ENCODE measurements at places on chromosomes 13 and 19.
A peak's percentile ranks its signal among the peaks of the same experiment; 100 is the strongest.

- DNase-seq = no peak
These were observed 539.8 kb upstream of the PCDH9 start for GRCh38 chr13:67769987-67770341.

DNA sequence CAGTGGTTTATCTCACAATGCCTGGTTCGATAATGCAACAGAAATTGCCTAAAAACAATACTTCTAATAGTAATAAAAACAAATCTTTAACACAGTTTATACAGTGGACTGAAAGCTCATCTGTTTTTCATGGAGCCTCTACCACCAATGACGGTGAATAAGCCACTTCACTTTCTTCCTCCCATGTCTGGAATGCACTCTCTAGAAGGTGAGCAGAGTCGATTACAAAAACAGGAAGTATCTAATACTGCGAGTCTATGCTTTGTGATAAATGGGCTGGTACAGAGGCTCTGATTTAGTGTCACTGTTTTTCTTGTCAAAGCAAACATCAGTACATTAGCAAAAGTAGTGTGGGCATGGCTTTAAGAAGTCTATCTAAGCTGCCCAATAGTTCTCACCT lies 1348.6 kb upstream of the SLC10A2 start:
- no peak for DNase-seq

- DNase-seq = no peak
These were observed 152.0 kb downstream of the NUFIP1 start for GRCh38 chr13:44837250-44837649.

- no peak for DNase-seq
These were observed 3.2 kb downstream of the ZNF699 start for GRCh38 chr19:9306443-9306842.

- DNase-seq = peak; percentile 32
These were observed 7.3 kb downstream of the PIAS4 start for GRCh38 chr19:4014541-4015491.

- DNase-seq = no peak
These were observed 711 bp upstream of the MIPEP start for GRCh38 chr13:23889615-23890607.

DNA sequence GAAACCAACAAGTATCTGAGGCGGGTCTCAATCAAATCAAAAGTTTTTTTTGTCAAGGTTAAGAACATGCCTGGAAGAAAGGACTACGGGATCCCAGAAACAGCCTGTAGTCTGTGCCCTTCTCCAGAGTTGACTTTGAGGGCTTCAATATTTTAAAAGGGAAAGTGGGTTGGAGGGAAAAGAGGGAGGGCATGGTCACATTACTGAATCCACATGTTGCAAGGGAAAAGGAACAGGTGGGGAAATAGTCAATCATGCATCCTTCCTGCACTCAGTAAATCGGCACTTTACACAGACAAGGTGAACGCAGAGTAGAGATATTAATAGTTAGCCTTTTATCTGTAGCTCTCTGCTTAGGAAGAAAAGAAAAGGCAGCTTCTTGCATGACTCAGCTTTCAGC lies 808.5 kb downstream of the UQCRFS1 start:
- DNase-seq = no peak

GRCh38 chr13:109093998-109094397 lies 464.6 kb downstream of the MYO16 start:
- no peak for DNase-seq

DNA sequence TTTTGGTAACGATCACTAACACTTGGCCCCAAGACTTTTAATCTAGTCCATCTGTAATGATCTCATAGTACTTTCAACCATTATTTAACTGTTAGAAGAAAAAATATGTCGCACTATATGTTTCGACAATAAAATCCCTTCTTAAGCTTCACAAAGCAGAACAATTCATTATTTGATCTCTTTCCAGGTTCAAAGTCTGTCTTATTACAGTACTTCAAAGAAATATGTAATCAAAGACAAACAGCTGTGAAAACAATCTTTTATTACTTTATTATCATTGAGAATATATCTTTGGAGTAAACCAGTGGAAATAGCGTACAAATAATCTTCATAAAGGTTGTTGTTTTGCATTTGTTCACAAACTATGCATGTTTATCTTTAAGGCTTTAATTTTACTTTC lies 93.5 kb downstream of the DACH1 start:
- no peak for DNase-seq
